Myocyte (in vitro differentiated cells): ENCODE measurements at places on chromosomes 5 and 9. TPM values are rescaled to one million over a fixed set of nuclear protein-coding genes. Genes with fewer than 3 reads are reported as not detected.

TRIP13 gene
- total RNA-seq, result 3.5 and 4.5 TPM in 2 replicates

FOXD4L5 gene
- total RNA-seq, result not detected in 2 replicates

PDE4D gene
- 18.6 and 26.8 TPM in 2 replicates for total RNA-seq

LRRC70 gene
- 0.19 TPM in 1 of 2 replicates, not detected in the other for total RNA-seq

ACOT12 gene
- total RNA-seq, result not detected in 2 replicates

PCDHB11 gene
- total RNA-seq, result 3.9 and 5.3 TPM in 2 replicates

PCDHA2 gene
- total RNA-seq, result 0.36 TPM in 1 of 2 replicates, not detected in the other
